ENCODE measurements at places on chromosomes 6 and 20. TPM values are rescaled to one million over a fixed set of nuclear protein-coding genes. Genes with fewer than 3 reads are reported as not detected.

DNA sequence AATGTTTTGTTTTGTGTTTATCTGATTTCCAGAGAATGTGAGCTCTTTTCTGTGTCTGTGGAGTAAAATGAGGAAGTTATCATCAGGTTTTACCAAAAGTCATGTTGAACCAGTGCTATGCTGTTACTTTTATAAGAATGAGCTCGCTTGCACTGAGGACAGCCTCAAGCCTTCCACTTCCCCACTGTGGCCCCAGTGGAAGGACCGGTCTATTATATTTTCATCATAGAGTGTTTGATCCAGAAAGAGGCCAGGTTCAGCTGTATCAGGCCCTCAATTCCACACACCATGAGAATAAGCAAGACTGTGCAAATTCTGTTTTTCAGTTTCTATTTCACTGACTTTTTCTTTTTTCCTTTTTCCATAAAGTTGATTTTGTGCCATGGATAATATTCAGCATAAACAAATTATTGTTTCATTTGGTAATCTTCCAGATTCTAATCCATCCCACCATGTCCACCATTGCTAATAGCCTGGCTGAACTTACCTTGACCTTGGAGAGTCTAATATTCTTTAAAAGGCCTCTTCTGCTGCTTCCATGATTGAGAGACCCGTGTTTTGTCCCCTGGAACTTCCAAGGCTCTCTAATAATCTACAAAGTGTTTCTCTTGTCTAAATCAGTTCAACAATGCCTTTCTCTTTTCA is 286.2 kb downstream of the THBS2 start:
- no peak overlapping the region for H3K27ac ChIP-seq
- no peak for DNase-seq
- H3K36me3 ChIP-seq: no peaks in the 10 kb centered on the region

DNA sequence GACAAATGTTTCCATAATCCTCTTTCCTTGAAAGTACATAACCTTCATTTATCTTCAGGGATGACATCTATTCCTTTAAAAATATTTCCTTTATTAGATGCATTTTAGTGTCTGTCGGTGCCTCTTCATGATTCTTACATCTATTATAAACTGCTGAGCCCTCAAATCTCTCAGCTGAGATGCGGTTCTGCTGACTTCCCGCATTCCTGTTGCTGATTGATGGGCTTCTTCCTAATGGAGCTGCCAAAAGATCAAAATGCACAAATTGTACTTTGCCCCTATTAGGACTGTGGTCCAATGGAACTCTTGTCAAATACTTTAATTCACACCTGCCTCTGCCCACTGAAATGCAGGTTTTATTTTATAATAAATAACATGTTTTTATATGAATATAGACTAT is 78.7 kb upstream of the SAMD5 start:
- H3K27me3 ChIP-seq: no peaks in the 10 kb centered on the region
- H3K4me1 ChIP-seq: peaks cover 7% of the 10 kb centered on the region
- H3K27ac ChIP-seq: no peak overlapping the region
- no peak for DNase-seq
- H3K36me3 ChIP-seq: no peaks in the 10 kb centered on the region
- no peak overlapping the region for H3K4me3 ChIP-seq

DNA sequence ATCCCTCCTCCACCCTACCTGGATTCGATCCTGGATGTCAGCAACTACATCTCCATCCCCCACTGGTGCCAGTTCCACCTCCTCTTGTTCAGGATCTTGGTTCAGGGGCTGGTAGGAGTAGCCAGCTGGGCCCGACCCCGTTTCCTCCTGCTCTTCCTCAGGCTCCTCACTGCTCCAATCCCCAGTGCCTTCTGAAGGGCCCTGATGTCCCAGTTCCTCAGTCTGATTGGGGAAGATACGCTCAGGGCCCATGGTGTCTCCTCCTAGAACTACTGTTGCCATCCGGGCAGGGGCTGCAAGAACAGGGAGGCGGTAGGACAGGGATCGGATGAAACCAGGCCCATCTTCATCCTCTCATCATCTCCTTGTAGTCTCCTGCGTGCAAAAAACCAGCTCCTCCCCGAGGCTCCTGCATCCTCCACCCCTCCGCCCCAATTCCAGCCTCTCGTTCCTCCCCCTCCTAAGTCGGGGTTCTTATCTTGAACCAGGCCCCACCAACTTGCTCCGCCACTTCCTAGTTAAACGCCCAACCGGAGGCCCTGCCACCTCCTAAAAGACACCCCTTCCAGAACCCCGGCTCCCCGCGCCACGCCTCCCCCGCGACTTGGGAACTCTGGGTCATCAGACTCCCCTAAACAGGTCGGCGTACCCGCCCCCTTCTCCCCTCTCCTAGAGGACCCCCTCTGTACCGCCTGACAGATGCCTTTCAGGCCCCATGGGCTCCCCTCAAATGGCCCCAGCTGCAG is 476 bp downstream of the MEA1 start:
- DNase-seq: no peak
- peaks cover 30% of the 10 kb centered on the region for H3K36me3 ChIP-seq
- no peaks in the 10 kb centered on the region for H3K27me3 ChIP-seq
- H3K4me1 ChIP-seq: peaks cover 32% of the 10 kb centered on the region
- peak overlapping the region; percentile 99 for H3K27ac ChIP-seq
- H3K4me3 ChIP-seq: peak overlapping the region; percentile 99

DNA sequence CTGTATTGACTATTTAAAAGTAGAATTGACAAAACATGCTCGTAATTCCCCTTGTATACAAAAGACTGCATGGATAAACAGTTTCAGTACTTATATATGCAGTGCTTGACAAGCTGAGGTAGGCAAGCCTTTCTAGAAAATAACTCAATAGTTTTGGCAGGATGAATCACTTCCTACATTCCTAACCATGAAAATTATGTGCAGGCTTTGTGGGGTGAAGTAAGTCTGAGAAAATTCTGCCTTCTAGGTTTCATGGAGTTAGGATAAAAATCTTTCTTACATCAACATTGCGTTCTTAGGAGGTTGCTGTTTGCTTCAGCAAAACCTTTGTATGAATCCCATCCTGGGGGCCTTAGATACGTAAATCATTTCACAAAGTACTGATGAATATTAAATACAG is 801.4 kb upstream of the EYS start:
- no peak for DNase-seq
- H3K27ac ChIP-seq: no peak overlapping the region
- H3K4me3 ChIP-seq: no peak overlapping the region
- H3K36me3 ChIP-seq: no peaks in the 10 kb centered on the region
- peaks cover 5% of the 10 kb centered on the region for H3K4me1 ChIP-seq
- no peaks in the 10 kb centered on the region for H3K27me3 ChIP-seq

GRCh38 chr6:30964075-30964474 is 19.4 kb upstream of the MUC21 start:
- peaks cover 7% of the 10 kb centered on the region for H3K36me3 ChIP-seq
- H3K4me1 ChIP-seq: peaks cover 21% of the 10 kb centered on the region
- no peak overlapping the region for H3K27ac ChIP-seq
- DNase-seq: no peak
- no peaks in the 10 kb centered on the region for H3K27me3 ChIP-seq
- no peak overlapping the region for H3K4me3 ChIP-seq

GRCh38 chr6:146741609-146742008 is 142.8 kb downstream of the ADGB start:
- no peaks in the 10 kb centered on the region for H3K36me3 ChIP-seq
- H3K4me3 ChIP-seq: no peak overlapping the region
- H3K4me1 ChIP-seq: no peaks in the 10 kb centered on the region
- H3K27me3 ChIP-seq: peaks cover 25% of the 10 kb centered on the region

The FAM184A gene
- total RNA-seq: 2.2 TPM

GRCh38 chr20:34891166-34892062 is 15.0 kb downstream of the ACSS2 start:
- peak overlapping the region; percentile 69 for H3K27ac ChIP-seq
- DNase-seq: peak; percentile 79
- H3K4me3 ChIP-seq: no peak overlapping the region
- H3K4me1 ChIP-seq: peaks cover 44% of the 10 kb centered on the region

DNA sequence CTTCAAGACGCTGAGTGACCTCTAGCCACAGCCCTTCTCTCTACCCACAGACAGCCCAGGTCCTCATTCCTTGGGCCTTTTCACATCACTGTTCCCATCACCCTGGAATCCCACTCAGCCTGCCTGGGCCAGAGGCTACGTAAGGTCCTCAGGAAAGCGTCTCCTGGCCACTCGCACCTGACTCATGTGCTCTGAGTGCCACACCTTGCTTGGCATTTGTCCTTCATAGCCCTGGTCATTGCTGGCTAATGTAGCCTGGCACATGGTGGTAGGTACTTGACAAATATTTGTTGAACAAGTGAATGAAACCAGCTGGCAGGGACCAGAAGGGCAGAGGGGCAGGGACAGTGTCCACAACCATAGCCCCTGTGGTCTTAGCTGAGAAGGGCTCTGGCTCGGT is 50.6 kb upstream of the FANCE start:
- peak; percentile 43 for DNase-seq
- no peak overlapping the region for H3K27ac ChIP-seq
- H3K27me3 ChIP-seq: no peaks in the 10 kb centered on the region

DNA sequence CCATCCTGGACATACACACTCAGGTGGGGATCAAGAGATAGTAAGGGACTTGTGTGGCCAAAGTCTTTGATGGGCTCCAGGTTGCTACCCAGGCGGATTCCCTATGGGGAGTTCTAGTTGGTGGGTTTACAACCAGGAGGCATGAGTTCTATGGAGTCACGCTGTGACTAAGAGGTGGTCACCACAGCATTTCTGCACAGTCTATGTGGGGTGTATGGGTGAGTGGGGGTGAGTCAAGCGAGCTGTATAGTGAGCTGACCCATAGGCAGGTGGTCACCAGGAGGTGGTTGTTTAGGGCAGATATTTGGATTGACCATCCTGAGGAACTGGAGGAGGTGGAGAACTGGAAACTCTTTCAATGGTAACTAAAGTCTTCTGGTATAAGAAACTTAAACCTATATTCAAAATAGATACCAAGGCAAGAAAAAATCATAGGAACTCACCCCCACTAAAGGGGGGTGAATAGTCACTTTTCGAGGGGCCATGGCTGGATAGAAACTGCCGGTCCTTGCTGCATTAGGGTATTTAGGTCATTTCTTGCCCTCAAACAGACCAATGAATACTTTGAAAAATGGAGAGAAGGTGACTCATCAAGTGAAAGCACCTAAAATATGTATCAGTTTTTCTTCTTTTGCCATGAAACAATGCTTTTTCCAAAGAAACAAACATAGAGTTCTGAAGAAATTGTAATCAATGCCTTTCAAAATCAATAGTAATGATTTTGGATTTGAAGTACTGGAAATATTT is 84.3 kb upstream of the NRN1 start:
- H3K36me3 ChIP-seq: no peaks in the 10 kb centered on the region
- no peak for DNase-seq
- no peak overlapping the region for H3K27ac ChIP-seq
- peaks cover 28% of the 10 kb centered on the region for H3K27me3 ChIP-seq
- no peak overlapping the region for H3K4me3 ChIP-seq

The NOX3 gene
- total RNA-seq: not detected

The SLC17A2 gene
- total RNA-seq: not detected

DNA sequence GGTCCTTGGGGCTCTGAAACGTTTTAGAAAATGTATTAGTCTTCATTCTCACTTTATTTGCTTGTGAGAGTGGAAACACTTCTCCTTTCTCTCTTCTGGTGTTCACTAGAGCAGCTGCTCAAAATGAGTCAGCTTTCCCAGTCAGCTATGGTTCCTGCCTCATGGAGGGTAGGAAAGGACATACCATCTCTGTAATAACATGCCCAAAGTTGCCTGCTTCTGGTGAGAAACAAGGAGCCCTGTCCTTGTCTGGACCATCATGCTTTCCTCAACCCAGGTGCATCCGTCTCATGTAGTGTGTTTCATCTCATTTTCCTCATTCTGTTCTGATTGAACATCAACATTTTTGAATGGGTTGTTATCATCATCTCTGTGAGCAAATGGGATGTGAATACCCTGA is 17.1 kb upstream of the TINAG start:
- peak overlapping the region; percentile 70 for H3K27ac ChIP-seq
- no peak overlapping the region for H3K4me3 ChIP-seq
- peaks cover 26% of the 10 kb centered on the region for H3K4me1 ChIP-seq
- peak; percentile 57 for DNase-seq

GRCh38 chr6:135117413-135117968 is 62.9 kb upstream of the HBS1L start:
- H3K4me3 ChIP-seq: no peak overlapping the region
- peaks cover 37% of the 10 kb centered on the region for H3K27me3 ChIP-seq
- no peak for DNase-seq
- H3K27ac ChIP-seq: no peak overlapping the region

The SRSF12 gene
- total RNA-seq: 1.1 TPM

The FOXQ1 gene
- total RNA-seq: 5.6 TPM

DNA sequence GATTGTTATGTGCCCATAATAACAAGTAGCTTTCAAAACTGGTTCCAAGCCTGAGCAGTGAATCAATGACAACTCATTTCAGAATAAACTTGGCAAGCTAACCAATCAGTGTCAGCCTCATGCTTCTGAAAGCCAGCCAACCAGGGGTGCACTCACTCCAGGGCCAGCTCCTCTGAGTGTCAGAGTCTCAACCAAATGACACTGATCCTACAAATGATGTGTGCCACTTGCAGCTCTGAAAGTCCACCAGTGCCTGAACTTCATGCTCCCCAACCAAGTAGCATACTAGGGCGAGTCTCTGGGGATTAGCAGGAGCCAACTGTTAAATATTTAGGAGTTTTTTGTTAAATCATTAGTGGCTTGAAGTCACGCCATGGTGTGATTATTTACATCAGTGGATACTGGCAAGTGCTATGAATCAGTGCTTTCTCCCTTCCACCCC is 4.5 kb downstream of the IYD start:
- no peak overlapping the region for H3K4me3 ChIP-seq
- peaks cover 11% of the 10 kb centered on the region for H3K27me3 ChIP-seq
- H3K36me3 ChIP-seq: no peaks in the 10 kb centered on the region
- H3K4me1 ChIP-seq: no peaks in the 10 kb centered on the region

The HRH3 gene
- total RNA-seq: not detected

The RNF114 gene
- 48.6 TPM for total RNA-seq

The DEFB116 gene
- not detected for total RNA-seq

The MMUT gene
- total RNA-seq: 17.8 TPM

GRCh38 chr20:8055096-8055495 is 35.5 kb upstream of the TMX4 start:
- H3K27ac ChIP-seq: no peak overlapping the region
- H3K4me3 ChIP-seq: no peak overlapping the region
- no peaks in the 10 kb centered on the region for H3K4me1 ChIP-seq
- no peak for DNase-seq
- no peaks in the 10 kb centered on the region for H3K36me3 ChIP-seq

GRCh38 chr6:33613146-33613794 is 7.9 kb upstream of the ITPR3 start:
- H3K36me3 ChIP-seq: no peaks in the 10 kb centered on the region
- no peak overlapping the region for H3K4me3 ChIP-seq
- peaks cover 32% of the 10 kb centered on the region for H3K4me1 ChIP-seq
- peak overlapping the region; percentile 2 for H3K27ac ChIP-seq
- no peak for DNase-seq

GRCh38 chr20:54570561-54570960 is 95.2 kb downstream of the DOK5 start:
- H3K4me3 ChIP-seq: no peak overlapping the region
- H3K27ac ChIP-seq: no peak overlapping the region
- peaks cover 42% of the 10 kb centered on the region for H3K27me3 ChIP-seq
- H3K36me3 ChIP-seq: no peaks in the 10 kb centered on the region
- no peaks in the 10 kb centered on the region for H3K4me1 ChIP-seq
- no peak for DNase-seq
